Fibroblast of villous mesenchyme (primary cell): ENCODE measurements at places on chromosomes 12 and 14. TPM values are rescaled to one million over a fixed set of nuclear protein-coding genes. Genes with fewer than 3 reads are reported as not detected.

The SRRM4 gene
- total RNA-seq, result not detected in 2 replicates

The TTC8 gene
- 23.8 and 28.1 TPM in 2 replicates for total RNA-seq

The PCNX4 gene
- total RNA-seq, result 120 and 138 TPM in 2 replicates

The METTL1 gene
- total RNA-seq, result 5.2 and 7.4 TPM in 2 replicates

The CHGA gene
- total RNA-seq, result not detected in 2 replicates

The LYZ gene
- total RNA-seq, result not detected in 2 replicates

The SERPINA5 gene
- not detected in 2 replicates for total RNA-seq

The ADAM21 gene
- under 0.01 and 0.43 TPM in 2 replicates for total RNA-seq

The KIF5A gene
- 0.86 and 1.3 TPM in 2 replicates for total RNA-seq

DNA sequence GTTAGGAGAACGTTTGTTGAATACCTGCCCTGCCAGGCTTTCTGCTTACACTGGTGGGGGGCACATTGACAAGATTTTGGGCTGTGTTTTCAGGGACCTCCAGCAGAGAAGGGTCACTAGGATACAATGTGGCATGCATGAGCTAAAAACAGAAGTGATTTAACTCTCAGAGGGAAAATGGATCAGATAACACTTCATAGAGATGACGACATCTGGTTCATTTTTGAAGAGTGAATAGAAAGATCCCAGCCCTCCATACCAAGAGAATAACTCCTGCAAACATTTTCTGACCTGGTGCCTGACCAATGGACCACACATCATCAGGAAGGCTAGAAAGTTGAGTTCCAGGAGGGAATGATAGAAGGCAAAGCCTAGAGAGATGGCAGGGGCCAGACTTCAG is 33.7 kb downstream of the CKB start:
- peak; percentile 18 for DNase-seq

- DNase-seq, result no peak
These were observed 11.5 kb downstream of the PSMB5 start for GRCh38 chr14:23023022-23023794.

- no peak for DNase-seq
These were observed 8.2 kb downstream of the SLC22A17 start for GRCh38 chr14:23344481-23344880.

- peak; percentile 99 for DNase-seq
These were observed at the start of gene DCAF4 for GRCh38 chr14:72926292-72927028. TSS of gene DCAF4 (plus strand) at chr14:72926464. CDS start at chr14:72937979, 11,515 bp downstream.

DNA sequence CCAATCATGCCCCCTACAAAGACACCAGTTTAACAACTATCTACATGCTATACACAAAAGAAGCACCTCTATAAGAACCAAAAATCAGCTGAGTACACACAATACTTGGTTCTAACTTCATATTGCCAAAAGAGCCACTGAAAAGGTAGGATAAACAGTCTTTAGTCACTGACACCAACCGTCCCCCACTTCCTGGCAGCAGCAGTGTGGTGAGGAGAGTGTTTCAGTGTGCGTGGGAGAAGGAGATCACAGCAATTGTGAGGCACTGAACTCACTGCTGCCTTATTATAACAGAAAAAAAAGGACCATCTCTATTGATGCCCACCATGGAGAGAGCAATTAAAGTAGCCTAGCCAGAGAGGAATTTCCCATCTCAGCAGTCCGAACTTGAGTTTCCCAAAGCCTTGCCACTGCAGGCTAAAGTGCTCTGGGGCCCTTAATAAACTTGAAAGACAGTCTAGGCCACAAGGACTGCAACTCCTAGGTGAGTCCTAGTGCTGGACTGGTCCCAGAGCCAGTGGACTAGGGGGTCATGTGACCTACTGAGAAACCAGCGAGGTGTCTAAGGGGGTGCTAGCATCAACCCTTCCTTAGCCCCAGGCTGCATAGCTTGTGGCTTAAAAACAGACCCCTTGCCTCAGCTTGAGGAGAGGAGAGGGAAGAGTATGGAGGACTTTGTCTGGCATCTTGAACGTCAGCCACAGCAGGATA is 37.1 kb upstream of the LMNTD1 start:
- no peak for DNase-seq

DNA sequence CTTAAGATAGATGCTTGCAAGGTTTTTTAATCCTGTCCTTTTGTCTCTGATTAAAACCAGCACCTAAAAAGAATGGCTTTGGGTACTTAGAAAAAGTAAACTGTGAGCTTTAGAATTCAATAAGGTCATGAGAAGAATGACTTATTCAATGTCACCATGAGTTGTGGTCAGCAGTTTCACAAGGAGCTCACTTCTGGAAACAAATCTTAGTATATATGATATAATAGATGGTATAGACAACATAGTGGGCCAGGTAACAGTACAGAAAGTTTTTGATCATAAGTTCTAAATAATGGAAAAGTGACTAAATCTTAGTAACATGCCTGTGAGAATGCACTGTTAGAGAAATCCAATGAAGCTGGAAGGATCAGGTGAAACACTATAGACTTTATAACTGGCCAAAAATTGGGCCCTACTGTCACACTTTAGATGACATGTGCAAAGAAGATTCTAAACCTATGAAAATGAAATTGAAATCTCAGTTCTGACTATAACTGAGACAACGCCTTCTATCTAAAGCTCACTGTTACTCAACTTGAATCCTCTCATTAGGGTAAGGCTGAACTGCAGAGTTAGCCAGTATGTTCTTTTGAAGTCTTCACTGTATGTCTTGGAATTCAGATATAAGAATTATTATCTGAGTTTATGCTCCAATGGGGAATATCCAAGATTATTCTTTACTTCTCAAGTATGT is 42.4 kb upstream of the RAD51AP1 start:
- DNase-seq, result no peak

GRCh38 chr14:93957333-93957710 is 19.0 kb downstream of the ASB2 start:
- DNase-seq, result no peak

DNA sequence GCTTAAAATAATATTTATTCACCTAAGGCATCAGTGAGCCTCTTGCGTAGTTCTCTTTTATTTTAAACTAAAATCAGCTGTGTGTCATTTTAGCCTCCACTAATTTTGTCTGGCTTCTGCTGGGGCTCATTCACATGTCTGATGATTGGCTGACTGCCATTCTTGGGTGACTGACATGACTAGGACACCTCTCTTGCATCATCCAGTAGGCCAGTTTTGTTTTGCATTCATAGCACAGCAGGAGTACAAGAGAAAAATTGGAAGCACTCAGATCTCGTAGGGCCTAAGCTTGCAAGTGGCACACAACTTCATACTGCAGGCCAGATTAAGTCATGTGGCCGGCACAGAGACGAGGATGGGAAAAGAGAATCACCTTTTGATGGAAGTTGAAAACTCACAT is 1226.5 kb downstream of the GALC start:
- peak; percentile 4 for DNase-seq

DNA sequence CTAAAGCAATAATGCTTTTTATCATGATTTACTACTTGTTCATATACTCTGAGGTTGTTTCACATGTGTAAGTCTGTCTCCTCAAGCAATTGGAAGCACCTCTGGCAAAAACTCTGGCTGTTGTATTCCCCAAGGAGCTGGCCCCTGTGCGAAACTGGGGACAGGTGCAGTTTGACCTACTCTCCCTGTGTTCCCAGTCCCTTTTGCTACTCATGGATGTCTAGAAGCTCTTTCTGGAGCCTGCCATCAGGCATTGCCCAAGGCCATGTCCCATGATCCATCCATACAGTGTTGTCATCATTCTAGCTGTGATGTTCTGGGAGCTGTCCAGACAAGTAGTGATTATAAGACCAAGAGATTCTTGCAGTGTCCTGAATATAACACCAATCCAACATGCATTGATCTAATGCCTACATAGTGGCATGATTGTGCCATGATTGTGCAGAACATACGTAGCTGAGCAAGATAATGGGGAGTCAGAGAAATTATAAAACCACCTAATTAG is 14.9 kb downstream of the AKAP6 start:
- DNase-seq, result peak; percentile 24

- DNase-seq, result peak; percentile 42
These were observed 34.0 kb downstream of the CIT start for GRCh38 chr12:119843100-119843499.

DNA sequence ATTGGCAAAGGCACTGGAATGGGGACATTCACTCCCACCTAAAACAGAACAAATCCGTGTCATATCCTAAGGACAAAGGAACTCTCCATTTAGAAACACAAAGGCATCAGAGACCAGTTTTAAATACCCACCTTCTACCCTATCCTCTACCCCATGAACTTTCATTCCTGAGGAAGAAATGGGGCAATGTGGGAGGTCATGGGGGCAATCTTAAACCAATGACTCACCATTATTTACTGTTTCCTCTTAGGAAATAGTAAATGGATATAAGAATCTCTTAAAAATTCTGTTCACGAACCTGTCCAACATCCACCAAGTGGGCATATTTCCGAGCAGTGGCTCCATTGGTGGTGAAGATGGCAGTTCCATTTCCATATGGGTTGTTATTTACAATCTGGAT is 19.4 kb downstream of the ALDH6A1 start:
- peak; percentile 76 for DNase-seq

GRCh38 chr12:42584651-42585111 is 4.9 kb downstream of the PRICKLE1 start:
- DNase-seq, result no peak

GRCh38 chr12:988646-989045 is 2.4 kb upstream of the ERC1 start:
- peak; percentile 30 for DNase-seq

DNA sequence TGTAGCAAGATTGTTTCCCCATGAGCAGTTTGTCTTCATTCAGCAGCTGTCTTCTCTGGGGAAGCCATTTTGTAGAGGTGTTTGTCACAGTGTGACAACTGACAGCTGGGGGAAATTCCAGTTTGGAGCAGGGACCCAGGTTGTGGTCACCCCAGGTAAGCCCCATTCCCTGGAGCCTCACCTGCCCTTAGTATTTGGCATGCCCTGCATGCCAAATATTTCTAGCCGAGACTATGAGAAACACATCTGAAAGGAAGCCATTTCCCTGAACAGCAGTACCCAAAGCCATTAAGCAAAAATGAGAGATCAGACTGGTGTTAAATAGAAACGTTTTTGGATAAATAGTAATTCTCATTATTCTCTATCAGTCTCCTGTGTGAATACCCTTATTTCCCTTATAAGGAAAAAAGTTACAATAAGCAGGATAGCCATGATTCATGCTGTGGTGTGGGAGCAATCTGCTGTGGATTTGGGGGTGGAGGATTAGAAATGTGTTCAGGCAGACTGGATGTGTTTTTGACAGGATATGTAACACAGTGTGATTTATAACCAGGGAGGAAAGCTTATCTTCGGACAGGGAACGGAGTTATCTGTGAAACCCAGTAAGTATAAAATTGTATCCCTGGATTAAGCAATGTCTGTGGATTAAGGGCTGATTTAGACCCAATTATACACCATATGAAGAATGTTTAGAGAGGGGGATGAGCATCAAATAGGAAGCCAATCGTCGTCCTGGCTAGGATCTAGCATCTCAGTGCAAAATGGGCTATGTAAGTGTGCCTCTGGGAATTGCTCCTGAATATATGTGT is 68.9 kb downstream of the DAD1 start:
- DNase-seq, result peak; percentile 48

- DNase-seq, result no peak
These were observed 215.3 kb downstream of the SEC23A start for GRCh38 chr14:38887696-38888095.

GRCh38 chr14:83101846-83102245 is 1568.2 kb upstream of the SEL1L start:
- no peak for DNase-seq

GRCh38 chr14:40368314-40368713 is 936.1 kb upstream of the FBXO33 start:
- DNase-seq, result no peak

DNA sequence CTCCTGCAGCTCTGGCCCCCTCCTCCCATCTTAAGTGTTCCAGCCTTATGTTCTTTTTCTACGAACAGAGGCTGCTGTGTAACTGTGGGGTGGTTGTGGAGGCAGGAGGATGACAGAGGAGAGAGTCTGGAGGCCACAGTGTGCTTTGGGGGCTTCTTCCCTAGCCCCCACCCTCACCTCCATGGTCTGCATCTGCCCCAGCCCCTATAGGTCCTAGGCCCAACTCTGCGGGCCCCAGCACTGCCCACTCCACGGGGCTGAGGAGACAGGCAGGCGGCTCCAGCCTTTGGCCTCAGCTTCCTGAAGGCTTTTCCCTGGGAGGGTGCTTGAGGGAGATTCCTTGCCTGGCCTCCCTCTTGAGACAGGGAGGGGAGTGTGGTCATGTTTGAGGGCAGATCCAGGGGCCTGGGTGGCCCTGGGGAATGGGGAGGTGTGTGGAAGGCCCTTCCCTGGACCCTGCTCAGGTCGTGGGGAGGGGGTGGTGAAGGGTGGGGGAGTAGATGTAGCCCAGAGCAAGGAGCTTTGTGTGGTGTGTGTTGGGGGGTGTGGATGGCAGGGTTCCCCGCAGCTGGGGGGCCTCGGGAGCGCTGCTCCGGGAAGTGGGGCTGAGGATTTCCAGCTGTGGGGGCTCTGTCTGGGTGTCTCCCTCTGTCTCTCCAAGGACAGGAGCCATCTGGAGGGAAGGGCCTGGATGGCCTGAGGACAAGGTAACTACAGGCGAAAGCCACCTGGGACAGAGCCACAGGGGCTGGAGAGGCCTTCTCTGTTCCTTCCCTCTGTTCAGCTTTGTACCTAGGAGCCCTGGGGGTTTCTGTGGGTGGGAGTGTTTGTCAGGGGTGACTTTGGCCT is 1.1 kb downstream of the SMIM41 start:
- peak; percentile 31 for DNase-seq

DNA sequence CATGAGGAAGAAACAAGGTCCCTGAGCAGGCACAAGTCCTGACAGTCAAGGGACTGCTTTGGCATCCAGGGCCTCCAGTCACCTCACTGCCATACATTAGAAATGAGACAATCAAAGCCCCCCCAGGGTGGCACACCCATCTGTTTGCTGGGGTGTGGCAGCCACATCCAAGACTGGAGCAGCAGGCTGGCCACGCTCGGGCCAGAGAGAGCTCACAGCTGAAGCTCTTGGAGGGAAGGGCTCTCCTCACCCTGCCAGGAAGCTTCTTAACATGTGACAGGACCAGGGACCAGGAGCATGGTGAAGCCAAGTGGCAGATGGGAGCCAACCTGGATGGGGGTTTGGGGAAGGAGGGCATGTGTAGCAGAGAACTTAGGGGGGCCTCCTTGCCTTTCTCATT is 10.0 kb downstream of the CACNB3 start:
- DNase-seq, result no peak

- no peak for DNase-seq
These were observed 4.8 kb downstream of the TMTC2 start for GRCh38 chr12:82691513-82691912.

- DNase-seq, result no peak
These were observed 76.1 kb upstream of the GPHB5 start for GRCh38 chr14:63394841-63395240.

DNA sequence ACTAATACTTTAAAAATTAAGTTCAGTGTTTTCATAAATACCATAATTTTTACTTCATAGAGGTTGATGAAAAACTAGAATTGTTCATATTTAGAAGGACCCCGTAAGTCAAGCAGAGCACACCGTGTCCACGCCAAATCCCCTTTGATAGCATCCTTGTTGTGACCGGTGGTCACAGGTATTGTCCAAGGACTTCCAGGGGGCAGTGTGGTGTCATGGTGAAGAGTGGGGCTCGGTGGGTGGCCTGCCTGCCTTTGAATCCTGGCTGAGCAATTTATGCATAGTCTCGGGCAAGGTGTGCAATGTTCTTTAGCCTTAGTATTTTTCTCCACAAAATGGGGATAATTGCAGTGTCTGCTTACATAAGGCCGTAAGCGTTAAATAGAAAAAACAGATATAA is 169.9 kb downstream of the KTN1 start:
- DNase-seq, result no peak
